ENCODE measurements at places on chromosomes 3 and 15. TPM values are rescaled to one million over a fixed set of nuclear protein-coding genes. Genes with fewer than 3 reads are reported as not detected.

GRCh38 chr3:196624067-196624790 is 15.3 kb upstream of the NRROS start:
- H3K27ac ChIP-seq: peak overlapping the region; percentile 75
- peak overlapping the region; percentile 25 for H3K4me3 ChIP-seq
- no peaks in the 10 kb centered on the region for H3K27me3 ChIP-seq
- no peak for DNase-seq
- H3K4me1 ChIP-seq: peaks cover 69% of the 10 kb centered on the region

- H3K4me1 ChIP-seq: no peaks in the 10 kb centered on the region
- no peak overlapping the region for H3K4me3 ChIP-seq
- no peaks in the 10 kb centered on the region for H3K27me3 ChIP-seq
- no peak overlapping the region for H3K27ac ChIP-seq
- H3K36me3 ChIP-seq: no peaks in the 10 kb centered on the region
These were observed 287.1 kb downstream of the SOX2 start for GRCh38 chr3:181998828-181999227.

GRCh38 chr3:57825116-57825515 is 69.0 kb downstream of the SLMAP start:
- no peaks in the 10 kb centered on the region for H3K36me3 ChIP-seq
- H3K4me3 ChIP-seq: no peak overlapping the region
- no peak for DNase-seq
- no peaks in the 10 kb centered on the region for H3K27me3 ChIP-seq

- H3K4me3 ChIP-seq: no peak overlapping the region
- no peaks in the 10 kb centered on the region for H3K36me3 ChIP-seq
- no peak for DNase-seq
- no peak overlapping the region for H3K27ac ChIP-seq
These were observed 217.5 kb downstream of the RAP2B start for GRCh38 chr3:153379516-153379915.

- no peaks in the 10 kb centered on the region for H3K36me3 ChIP-seq
- H3K27ac ChIP-seq: no peak overlapping the region
- H3K4me1 ChIP-seq: no peaks in the 10 kb centered on the region
- H3K4me3 ChIP-seq: no peak overlapping the region
- H3K27me3 ChIP-seq: no peaks in the 10 kb centered on the region
These were observed 72.0 kb downstream of the FSIP1 start for GRCh38 chr15:39710681-39711080.

DNA sequence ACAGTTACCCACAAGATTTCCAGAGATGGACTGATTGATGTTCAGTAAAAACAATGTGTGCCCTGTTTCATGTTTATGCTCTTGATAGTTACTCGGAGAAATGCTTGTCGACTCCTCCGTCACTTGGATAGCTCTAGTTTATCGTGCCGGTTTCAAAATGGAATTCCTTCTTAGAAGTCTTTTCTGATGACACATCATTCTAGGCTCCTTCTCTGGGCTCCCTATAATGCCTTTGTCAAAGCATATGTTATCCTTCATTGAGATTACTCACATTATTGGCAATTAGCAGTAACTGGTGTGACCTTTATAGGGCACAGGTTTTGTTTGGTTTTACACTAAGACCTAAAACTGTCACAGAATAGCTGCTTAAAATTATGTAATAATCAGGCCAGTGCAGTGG is 201.8 kb downstream of the CNTN6 start:
- no peaks in the 10 kb centered on the region for H3K27me3 ChIP-seq
- H3K4me3 ChIP-seq: no peak overlapping the region
- no peak overlapping the region for H3K27ac ChIP-seq
- H3K4me1 ChIP-seq: no peaks in the 10 kb centered on the region
- DNase-seq: no peak

GRCh38 chr3:105513042-105513441 is 146.3 kb downstream of the ALCAM start:
- H3K27me3 ChIP-seq: no peaks in the 10 kb centered on the region
- no peaks in the 10 kb centered on the region for H3K36me3 ChIP-seq
- no peak overlapping the region for H3K27ac ChIP-seq
- H3K4me3 ChIP-seq: no peak overlapping the region
- no peaks in the 10 kb centered on the region for H3K4me1 ChIP-seq

DNA sequence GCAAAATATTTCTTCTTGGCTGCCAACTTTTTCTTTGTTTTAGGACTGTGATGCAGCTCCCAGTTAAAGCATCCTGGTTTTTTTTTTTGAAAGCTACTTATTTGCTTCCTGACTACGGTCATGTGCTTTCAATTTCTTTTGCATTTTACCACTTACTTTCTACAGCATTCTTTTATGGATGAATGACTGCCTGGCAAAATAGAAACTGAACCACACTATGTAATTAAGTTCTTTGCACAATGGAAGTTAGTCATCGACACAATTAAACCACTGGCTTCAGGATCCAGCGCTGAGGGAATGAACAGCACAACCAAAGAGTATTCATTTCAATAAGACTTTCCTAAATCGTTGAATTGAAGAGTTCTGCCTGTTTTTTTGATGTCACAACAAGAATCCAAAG is 82.2 kb upstream of the EPHA3 start:
- no peaks in the 10 kb centered on the region for H3K36me3 ChIP-seq
- no peak for DNase-seq
- no peaks in the 10 kb centered on the region for H3K4me1 ChIP-seq
- no peak overlapping the region for H3K4me3 ChIP-seq

GRCh38 chr3:68363796-68364195 is 568.6 kb downstream of the TAFA4 start:
- no peak overlapping the region for H3K27ac ChIP-seq
- no peaks in the 10 kb centered on the region for H3K4me1 ChIP-seq
- no peak for DNase-seq
- no peaks in the 10 kb centered on the region for H3K36me3 ChIP-seq
- no peak overlapping the region for H3K4me3 ChIP-seq
- H3K27me3 ChIP-seq: no peaks in the 10 kb centered on the region

DNA sequence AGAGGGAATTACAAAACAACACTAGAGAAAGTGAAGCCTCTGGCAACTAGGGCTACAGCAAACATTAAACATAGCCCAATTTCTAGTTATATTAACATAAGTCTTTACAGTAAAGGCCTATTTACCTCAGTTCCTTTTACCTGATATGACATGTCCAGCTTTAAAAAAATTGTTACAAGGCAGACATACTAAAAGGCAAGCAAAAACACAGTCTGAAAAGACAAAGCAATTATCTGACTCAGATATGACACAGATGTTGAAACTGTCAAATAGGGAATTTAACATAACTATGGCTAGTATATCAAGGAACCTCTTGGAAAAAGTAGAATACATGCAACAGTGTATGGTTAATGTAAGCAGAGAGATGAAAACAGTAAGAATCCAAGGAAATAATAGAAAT is 238.6 kb downstream of the RAP2B start:
- H3K27ac ChIP-seq: no peak overlapping the region
- no peaks in the 10 kb centered on the region for H3K27me3 ChIP-seq
- no peak overlapping the region for H3K4me3 ChIP-seq
- no peaks in the 10 kb centered on the region for H3K36me3 ChIP-seq
- no peaks in the 10 kb centered on the region for H3K4me1 ChIP-seq
- no peak for DNase-seq

DNA sequence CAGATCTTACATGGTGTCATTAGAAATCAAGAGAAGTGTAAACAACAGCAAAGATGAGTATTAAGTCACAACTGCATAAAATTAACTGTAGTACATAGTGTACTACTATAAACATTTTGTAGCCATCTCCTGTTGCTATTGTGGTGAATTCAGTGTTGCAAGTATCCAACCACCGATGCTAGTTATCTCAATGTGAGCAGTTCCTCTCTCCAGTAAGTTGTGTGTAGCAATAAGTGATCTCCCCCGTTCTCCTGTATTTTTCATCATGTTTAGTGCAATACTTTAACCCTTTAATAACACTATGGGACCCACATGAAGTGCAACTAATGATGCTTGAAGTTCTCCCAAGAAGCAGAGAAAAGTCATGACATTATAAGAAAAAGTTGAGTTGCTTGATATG is 264.7 kb upstream of the KCNH8 start:
- peaks cover 18% of the 10 kb centered on the region for H3K4me1 ChIP-seq
- peaks cover 3% of the 10 kb centered on the region for H3K36me3 ChIP-seq
- no peaks in the 10 kb centered on the region for H3K27me3 ChIP-seq
- DNase-seq: no peak
- no peak overlapping the region for H3K27ac ChIP-seq

MUC4 gene
- polyA plus RNA-seq: 1.3 TPM

SMAD6 gene
- 2.8 TPM for polyA plus RNA-seq

IGSF11 gene
- polyA plus RNA-seq: 0.27 TPM

ADAMTS17 gene
- 5.6 TPM for polyA plus RNA-seq

OR5K1 gene
- 0.02 TPM for polyA plus RNA-seq

WDR93 gene
- 0.32 TPM for polyA plus RNA-seq

ITGA11 gene
- 0.21 TPM for polyA plus RNA-seq

All from thymus (tissue), 14 donors.